AG08396 (cell line): ENCODE measurements at places on chromosomes 2 and 18.

- no peak for DNase-seq
Observed at GRCh38 chr2:105407946-105408743, 9.3 kb upstream of the FHL2 start.

- no peak for DNase-seq
Observed at GRCh38 chr2:204180649-204181048, 244.1 kb downstream of the ICOS start.

- DNase-seq: peak; percentile 72
Observed at GRCh38 chr18:41940506-41941215, 14.4 kb upstream of the PIK3C3 start.

DNA sequence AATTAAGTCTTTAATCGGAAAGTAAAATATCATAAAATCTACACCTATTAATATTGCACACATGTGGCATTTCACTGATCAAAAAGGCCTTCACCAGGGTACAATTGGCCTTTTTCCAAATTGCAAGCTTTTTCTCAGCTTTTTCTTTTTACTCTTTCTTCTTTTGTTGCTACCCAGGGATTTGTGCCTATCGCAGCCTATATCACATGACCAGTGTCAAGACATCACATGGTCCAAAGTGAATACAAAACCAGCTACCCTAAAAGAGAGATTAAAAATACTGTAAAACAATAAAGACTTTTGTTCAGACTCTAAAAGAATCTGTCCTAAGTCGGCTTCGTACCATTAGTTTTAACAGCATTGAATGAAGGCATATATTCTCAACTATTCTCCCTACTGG lies 15.0 kb upstream of the OTX1 start:
- no peak for DNase-seq

- peak; percentile 57 for DNase-seq
Observed at GRCh38 chr18:59024829-59025228, 114.9 kb upstream of the SEC11C start.

DNA sequence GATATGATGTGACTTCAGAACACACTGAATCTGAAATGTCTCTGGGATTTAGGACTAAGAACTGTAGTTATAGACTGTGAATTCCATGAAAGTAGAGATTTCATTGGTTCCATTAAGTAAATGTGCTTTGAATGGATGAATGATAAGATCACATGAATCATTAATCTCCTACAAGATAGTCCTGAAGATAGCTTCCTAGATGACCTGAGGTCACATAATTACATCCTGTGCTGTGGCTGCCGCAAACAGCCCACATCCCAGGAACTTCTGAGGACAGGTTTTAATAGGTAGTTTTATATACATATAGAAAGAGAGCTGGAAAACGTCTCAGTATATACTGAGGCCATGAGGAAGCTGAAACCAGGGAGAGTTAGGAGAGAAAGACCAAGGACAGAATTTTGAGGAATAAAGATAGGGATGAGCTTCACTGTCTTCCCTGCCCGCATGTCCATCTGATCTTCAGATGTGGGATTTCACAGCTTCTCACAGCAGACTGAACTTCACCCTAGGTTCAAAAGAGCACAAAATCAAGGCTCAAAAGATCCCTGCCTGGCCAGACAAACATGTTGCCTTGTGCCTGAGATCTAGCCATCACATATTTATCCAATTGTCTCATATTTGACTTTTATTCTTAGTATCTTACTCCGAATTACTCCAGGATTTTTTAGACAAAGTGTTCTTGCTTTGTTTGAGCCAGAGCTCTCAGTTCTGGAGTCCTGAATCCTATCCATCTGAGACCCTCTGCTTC lies 188.2 kb downstream of the IRS1 start:
- no peak for DNase-seq

DNA sequence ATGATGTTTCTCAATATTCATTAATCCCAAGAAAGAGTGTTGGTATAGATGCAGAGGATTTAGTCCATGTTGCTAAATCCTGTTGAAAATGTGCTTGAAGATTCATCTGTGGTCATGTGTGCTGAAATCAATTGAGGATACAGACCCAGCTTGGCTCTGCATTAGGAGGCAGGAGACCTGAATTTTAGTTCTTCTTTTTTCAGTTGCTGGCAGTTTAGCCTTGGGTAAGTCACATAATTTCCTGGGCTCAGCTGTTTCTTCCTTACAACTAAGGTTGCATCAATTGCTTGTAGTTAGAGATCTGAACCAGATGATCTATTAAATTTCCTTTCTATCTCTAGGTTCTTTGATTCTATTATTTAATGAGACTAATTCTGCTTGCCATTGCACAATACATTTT lies 54.4 kb downstream of the SETBP1 start:
- no peak for DNase-seq

DNA sequence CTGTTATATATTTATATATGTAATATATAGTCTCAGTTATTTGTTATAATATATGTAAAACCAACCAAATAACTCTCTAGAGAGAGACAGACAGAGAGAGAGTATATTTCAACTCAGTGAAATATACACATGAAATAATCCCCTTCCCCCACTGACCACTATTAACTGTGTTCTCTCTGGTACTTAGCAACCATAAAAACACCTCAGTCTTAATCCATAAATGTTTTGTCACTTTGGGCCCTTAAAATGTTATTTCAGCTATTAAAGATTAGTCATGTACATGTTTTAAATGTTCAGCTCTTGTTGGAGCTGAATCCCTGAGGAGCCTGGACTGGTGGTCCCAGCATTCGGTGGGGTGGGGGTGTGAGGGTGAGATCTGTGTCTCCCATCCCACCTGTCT lies 122.2 kb upstream of the MAP3K20 start:
- DNase-seq: no peak

DNA sequence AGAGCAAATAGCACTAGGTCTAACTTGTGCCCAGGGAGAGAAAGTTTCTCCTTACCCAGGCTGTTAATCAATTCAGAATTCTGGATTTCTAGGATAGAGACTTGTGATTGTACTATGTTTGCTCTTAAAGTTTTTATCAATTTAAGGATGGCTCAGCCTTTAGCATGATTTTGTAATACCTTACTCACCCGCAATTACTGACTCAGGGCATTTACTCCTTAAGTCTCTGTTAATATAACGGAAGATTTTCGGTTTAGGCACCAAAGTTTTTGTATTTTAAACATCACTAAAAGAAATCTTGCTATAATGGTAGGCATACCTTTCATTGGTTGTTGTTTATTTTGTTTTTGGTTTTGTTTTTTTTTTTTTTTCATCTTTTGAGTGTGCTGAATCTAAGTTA lies 358.2 kb downstream of the RBM43 start:
- DNase-seq: no peak

DNA sequence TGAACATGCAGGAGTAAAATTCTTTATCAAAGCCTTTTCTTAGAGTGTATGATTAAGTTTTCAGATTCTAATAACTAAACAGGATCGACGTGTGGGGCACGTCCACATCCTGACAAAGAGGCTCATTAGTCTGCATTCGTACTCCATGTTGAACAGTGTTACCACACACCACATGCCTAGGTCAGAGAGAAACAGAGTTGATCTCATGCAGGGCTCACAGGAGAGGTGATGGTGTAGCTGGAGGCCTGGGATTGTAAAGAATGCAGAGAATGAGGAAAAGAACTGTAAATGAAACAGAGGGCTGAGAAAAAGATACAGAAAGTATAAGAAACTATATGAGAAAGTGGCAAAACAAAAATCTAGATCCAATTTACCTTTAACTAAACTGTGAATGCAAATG lies 632.5 kb downstream of the BCL11A start:
- DNase-seq: no peak

DNA sequence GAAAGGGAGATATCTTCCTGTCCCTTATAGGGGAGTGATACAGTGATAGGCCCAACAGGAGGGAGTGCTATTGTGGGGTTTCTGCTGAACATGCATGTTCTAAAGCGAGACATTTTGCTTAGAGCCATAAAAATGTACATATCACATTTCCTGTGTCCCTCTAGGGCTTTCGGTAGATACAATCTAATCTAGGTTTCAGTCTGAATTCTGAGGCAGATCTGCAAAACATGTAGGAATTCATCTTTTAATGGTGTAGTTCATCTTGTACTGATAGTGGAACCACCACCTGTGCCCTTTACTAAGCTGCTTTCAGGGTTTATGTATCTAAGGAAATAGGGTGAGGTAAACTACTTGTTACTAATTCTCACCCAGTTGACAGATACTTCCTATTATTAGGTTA lies 73.8 kb downstream of the SPTBN1 start:
- DNase-seq: no peak

DNA sequence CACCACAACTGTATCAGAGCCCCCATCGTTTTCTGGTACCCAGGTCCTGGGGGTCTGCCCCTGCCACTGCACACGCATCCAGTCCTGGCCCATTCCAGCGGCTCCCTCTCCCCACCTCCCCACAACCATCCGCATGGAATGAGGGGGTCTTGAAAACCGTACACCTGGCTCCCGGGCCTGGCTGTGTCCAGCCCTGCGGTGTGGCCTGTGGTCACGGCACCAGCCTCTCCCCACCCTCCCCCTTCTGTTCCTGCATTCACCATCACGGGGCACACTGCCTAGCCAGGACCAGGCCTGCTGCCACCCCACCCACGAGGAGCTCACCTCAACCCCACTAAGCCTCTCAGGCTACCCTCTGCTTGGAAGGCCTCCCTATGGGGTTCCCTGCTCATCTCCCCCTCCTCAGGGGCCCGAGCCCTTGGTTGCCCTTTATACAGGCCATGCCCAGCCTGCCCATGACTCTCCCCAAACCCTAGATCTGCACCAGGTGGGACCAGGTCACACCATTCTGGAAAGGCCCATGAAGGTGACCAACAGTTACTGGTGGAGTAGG lies 11.4 kb downstream of the GPR35 start:
- no peak for DNase-seq
